ENCODE measurements at places on chromosomes 11 and 22.

DNA sequence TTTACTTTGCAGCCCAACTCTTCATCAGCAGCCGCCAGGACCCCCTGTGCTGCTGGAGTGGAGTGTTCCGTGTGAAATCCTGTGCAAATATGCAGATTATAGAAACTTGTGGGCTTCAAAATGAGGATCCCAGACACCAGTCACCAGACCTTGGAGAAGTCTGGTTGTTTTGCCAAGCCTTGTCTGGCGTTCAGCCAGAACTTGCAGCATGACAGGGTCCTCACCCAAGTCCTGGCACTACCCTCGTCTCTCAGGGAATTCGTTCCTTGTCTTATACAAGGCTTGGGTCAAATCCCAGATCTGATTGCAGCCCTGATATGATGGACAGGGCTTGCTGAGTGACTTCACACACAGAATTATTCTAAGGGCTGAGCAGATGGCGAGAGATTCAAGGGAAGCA lies 18.9 kb downstream of the SHISAL1 start:
- DNase-seq = no peak

- no peak for DNase-seq
Measured at GRCh38 chr11:34162493-34162820, 57.0 kb downstream of the NAT10 start.

- no peak for DNase-seq
Measured at GRCh38 chr11:123460012-123460700, 30.1 kb downstream of the GRAMD1B start.

GRCh38 chr11:32526760-32527159 lies 56.9 kb upstream of the EIF3M start:
- DNase-seq = no peak

- no peak for DNase-seq
Measured at GRCh38 chr11:131686836-131687235, 316.4 kb downstream of the NTM start.

DNA sequence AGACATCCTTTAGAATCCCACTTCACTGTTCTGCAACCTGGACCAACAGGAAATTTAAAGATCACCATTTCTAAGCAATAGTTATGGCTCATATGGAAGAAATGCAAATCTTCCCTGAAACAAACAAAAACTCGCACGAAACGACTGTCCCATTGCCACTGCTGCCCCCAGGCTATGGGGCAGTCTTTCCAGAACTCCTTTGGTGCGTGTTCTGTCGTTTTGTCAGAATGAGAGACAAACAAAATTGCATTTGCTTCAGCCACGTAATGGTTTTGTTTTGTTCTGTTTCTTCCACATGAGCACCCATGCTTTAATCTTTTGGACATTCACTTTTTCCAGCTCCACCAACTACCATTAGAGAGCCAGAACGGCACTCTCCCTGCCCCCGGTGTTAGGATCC lies 10.8 kb upstream of the FBLN1 start:
- no peak for DNase-seq

DNA sequence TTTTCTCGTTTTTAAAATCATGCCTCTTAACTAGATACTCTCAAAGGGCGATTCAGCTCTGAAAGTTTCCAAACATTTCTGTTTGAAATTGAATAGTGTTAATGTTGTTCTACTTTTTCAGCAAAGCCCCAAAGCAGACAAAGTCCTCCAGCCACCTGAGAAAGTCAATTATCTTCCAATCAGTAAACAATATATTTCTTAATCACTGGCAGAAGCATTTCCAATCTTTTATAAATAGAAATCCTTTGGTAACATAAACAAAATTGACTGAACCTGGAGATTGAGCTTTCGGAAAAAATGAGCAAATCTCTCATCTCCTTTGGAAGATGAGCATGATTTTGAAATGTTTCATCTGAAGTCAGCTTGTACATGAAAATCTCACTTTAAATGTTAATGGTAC lies 84.4 kb upstream of the FIBIN start:
- DNase-seq = no peak

DNA sequence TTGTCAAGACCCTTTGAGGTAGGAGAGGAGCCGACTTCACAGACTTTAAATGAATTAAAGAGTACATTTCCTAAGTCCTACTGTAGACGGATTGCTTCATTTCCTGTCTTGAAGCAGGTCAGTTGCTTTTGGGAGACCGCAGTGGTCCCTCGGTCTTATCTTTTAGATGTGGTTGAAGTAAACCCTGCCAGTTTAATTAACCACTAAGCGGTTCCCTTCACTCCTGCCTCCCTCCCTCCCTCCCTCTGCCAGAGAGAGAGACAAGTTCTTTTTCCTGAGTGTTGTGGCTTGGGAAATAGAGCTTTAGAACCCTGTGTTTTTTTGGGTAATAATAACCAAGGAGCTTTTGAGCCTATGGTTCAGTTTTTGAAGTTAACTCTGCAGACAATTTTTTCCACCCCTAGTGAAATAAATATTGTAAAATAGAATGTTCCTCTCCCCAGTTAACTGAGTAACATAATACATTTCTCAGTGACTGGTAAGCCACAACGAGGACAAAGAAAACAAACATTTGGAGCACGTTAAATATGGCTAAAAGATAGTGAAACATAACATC lies 147.5 kb downstream of the LDLRAD3 start:
- DNase-seq = no peak

GRCh38 chr22:46592390-46592872 lies 27.8 kb upstream of the GRAMD4 start:
- DNase-seq = no peak

DNA sequence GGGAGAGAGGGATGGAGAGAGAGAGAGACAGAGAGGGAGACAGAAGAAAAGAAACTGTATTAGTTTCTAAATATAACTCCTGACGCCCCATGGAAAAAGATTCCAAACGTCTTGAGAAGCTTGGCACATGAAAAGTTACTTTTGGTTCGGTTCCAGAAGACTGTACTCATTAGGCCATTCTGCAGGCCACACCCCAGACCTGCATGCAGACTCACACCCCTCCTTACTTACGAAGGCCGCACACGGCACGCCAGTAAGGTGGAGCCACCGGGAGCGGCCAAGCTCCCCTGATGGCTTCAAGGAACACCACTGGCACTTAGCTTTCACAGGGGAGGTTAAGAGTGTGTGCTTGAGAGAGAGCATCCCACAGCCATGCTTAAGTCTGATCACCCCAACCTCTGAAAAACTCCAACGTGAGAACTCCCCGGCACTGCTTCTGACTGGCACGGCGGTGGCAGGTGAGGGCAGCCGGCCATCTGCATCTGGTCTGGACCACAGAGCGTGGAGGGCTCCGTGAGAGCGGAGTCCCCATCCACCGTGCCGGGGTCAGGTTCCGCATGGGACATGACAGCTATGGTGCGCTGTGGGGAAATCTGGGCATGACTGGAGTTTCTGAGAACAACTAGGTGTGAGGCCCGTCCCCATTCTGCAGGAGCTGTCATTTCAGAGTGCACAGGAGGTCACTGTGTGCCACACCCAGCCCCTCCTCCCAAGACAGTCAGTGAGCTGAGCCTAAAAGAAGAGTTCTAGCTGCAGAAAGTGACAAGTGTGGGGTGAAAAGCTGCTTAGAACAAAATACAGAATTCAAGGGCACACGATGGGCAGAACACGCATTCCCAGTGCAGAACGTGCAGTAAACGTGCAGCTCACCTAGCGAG lies 62.4 kb downstream of the MYH9 start:
- DNase-seq = no peak

GRCh38 chr11:8036986-8037385 lies 44.0 kb upstream of the TUB start:
- DNase-seq = no peak

- no peak for DNase-seq
Measured at GRCh38 chr11:3954448-3955298, 99.2 kb downstream of the STIM1 start.

DNA sequence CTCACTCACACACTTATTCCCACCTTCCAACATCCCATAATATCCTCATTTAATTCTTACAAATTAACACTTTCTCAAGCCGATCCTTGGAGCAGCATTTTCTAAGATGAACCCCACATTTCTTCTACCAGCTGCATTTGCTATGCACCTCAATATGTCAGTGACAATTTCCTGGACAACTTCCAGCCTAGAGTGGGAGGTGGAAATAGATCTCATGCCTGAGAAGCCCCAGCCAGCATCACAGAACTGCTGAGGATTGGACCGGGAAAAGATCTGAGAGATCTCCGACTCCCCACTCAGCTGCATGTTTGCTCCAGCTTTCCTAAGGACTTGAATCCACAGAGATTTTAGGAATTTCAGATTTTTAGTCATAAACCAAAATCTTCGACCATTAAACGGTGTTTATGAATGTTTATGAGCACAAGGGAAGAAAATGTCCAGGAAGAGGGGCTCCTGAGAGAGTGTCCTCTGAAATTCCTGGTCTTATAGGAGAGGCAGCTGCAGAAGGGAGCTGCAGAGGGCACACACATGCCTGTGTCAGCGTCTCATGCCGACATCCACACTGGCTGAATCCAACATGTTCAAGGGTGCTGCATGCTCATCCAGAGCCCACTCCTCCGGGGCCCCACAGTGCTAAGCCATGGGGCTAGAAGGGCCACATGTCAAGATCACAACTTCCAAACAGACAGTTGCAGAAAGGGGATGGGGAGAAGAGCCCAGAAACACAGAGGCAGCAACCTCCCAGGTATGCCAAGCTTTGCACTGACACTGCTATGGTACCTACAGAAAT lies 68.6 kb downstream of the MICAL3 start:
- DNase-seq = no peak

- no peak for DNase-seq
Measured at GRCh38 chr11:64134963-64135362, 30.9 kb downstream of the MACROD1 start.

DNA sequence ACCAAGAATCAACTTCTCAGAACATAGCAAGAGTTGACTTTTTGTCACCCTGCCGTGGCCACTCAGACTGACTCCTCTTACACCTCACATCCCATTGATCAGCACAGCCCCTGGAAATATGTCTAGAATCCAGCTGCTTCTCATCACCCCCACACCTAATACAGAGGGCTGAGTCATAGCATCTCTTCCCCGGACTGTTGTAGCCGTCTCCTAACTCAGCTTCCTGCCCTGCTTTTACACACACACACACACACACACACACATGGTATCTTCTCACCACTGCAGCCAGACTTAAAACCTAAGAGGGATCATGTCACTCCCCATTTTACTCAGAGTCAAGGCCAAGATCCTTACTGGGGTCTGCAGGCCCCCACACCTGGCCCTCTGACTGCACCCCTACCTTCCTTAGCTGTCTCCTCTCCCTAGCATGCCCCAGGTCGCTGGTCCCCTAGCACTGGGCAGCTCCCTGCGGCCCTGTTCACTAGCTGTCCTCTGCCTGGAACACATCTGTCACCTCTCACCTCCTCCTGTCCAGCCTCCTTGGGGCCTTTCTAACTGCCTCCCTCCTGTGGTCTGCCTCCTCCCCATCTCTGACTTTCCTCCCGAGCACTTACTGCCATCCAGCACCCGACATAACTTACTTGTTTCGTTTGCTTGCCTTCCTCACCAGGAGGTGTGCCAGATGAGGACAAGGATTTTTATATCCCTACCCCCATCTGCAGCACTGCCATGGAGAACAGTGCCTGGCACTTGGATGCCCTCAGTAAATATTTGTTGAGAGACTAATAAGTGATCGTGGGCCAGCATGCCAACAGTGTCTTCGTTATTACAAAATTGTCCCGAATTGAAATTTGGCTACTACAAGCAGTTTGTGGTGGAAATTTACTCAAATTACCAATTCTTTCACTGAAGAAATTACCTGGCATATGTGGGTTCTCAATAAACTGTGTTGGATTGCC lies 61.9 kb downstream of the BMAL1 start:
- DNase-seq = no peak

- peak; percentile 78 for DNase-seq
Measured at GRCh38 chr11:125165843-125166763, 1.6 kb downstream of the PKNOX2 start.

DNA sequence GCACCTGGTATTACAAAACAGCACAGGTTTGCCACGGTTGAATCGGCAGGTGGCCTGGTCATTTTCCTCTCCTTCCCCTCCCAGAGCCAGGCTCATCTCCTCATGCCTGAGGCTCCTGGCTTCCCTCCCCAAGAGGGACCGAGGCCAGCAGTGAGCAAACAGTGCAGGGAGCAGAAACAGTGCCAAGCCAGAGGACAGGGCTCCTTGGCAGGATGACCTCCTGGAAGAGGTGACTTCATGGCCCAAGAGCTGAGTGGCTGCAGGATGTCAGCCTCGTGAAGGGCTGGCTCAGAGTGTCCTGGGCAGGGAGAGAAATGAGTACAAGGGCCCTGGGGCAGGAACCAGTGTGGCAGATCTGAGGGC lies 22.8 kb upstream of the PPFIA1 start:
- no peak for DNase-seq

DNA sequence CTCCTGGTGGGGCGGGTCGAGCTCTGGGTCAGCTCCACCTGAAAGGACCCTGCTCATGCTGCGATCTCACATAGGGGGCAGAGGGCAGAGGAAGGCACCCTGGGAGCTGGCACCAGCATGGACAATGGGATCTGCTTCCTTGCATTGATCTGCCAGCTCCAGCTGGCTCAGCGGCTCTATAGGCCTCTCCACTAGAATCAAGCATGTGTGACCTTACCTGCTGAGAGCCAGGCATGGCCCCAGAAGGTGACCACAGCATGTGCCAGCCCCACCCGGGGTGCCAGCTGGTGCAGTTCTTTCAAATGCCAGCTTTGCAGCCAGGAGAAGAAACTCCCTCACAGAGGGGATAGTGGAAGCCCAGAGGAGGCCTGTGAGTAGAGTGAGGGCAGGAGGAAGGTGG lies 22.0 kb upstream of the KLHL35 start:
- no peak for DNase-seq

GRCh38 chr11:57485217-57485990 lies 25.1 kb downstream of the RTN4RL2 start:
- no peak for DNase-seq

GRCh38 chr11:92569726-92570125 lies 345.1 kb downstream of the FAT3 start:
- DNase-seq = no peak

GRCh38 chr22:19547620-19548019 lies 23.4 kb upstream of the CLDN5 start:
- DNase-seq = no peak
